ENCODE measurements at places on chromosomes 12 and 14.

GRCh38 chr12:27524494-27524835 lies 459 bp downstream of the PPFIBP1 start:
- no peak for DNase-seq

DNA sequence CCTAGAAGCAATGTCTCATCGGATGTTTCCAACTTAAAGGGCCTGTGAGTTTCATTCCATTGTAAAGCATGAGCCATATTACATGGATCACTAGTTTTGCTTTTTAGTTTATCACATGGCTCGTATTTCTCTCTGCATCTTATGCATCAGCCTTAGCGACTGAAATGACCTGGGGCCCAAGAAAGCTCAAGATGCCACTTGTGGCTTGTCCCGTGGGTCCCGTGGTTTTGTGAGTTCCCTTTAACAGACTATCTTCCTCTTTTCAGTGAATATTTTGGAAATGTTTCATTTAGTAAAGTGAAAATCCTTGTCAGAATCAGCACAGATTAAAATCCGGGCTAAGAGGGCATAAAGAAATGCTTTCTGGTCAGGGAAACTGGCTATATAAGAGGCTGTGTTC lies 86.2 kb upstream of the PPM1H start:
- no peak for DNase-seq

GRCh38 chr14:33602396-33602795 lies 348.5 kb downstream of the EGLN3 start:
- no peak for DNase-seq

GRCh38 chr14:102908766-102909455 lies 13.6 kb upstream of the AMN start:
- DNase-seq, result no peak

DNA sequence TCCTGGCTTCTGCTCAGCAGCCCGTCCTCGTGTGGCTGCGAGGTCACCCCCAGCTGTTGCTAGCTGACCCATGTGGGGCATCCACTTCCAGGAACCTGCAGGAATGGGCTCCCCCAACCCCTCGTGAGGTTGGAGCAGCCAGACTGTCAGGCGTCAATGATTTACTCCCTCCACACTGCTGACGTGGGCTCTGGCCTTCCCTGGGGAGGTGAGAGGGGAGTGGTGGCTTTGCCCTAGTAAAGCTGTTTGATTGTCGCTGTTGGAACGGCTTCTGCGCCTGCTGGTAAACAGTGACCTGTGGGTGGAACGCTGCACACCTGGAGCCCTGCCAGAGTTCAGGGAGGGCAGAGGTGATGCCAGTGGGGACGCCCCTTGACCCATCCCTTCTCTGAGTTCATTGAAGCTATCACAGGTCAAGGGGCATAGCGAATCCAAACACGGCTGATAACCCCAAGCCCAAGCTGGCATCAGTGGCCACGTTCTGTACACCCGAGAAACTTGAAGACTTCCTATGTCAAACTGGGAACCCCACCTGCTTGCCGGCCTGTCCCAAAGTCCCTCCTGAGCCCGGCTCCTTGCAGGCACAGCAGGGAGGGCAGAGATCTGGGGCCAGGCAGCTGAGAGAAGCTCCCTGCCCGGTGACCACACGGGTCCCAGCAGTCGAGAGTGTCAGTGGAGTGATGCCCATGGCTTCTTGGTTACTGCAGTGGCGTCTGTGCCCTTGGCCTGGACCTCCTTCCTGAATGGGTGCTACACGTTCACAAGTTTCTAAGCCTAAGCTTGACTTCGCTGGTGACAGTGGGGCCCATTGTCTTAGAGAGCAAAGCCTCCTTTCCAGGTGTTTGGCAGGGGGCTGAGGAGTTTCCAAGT lies 2.7 kb downstream of the ASPG start:
- DNase-seq, result no peak

- DNase-seq, result no peak
Observed at GRCh38 chr12:2160043-2160442, 107.3 kb downstream of the CACNA1C start.

GRCh38 chr12:41795910-41796309 lies 348.8 kb downstream of the GXYLT1 start:
- DNase-seq, result no peak

- peak; percentile 9 for DNase-seq
Observed at GRCh38 chr12:65823513-65824375, 539 bp upstream of the HMGA2 start.

DNA sequence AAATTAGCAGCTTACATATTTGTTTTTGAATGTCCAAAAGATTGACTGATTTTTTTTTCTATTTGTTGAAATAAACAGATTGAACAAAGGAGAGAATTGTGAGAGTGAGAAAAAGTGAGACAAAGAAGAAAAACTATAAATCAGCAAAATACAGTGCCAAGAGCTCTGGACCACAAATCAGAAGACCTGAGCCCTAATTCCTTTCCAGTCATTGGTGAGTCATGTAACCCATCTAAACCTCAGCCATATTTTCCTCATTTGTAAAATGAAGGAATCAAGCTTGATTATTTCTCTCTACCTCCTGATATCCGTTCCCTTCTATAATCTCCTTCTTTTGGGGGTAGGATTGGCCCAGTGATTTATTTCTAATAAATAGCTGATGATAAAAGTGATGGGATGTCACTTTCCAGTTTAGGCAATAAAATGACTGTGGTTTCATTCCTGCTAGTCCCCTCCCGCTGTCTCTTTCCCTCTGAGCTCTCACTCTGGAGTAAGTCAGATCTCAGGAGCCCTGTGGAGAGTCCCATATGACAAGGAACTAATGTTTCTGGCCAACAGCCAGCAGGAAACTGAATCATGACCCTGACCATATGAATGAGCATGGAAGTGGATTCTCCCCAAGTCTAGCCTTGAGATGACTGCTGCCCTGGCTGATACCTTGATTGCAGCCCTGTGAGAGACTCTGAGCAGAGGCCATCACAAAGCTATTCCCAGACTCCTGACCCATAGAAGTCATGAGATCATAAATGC lies 218.9 kb downstream of the ACSS3 start:
- DNase-seq, result no peak

GRCh38 chr12:6360080-6360571 lies 15.2 kb downstream of the SCNN1A start:
- DNase-seq, result no peak

DNA sequence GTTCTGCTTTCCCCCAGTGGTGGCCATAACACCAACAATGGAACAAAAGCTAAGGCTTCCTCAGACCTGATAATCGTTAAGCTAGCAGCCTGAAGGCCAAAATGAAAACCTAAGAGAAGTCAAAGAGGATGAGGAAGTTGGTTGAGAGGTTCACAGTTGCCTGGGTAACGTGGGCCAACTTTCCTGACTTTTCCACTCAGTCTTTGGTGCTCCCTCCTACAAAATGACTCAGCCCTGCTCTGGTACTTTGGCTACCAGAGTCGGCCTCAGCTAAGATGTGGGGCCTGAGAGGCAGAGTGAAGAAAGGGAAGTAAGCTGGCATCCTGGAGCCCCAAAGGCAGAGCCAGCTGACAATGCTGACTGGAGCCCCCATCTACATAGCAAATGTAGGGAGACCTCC lies 14.9 kb upstream of the FKBP11 start:
- DNase-seq, result no peak

DNA sequence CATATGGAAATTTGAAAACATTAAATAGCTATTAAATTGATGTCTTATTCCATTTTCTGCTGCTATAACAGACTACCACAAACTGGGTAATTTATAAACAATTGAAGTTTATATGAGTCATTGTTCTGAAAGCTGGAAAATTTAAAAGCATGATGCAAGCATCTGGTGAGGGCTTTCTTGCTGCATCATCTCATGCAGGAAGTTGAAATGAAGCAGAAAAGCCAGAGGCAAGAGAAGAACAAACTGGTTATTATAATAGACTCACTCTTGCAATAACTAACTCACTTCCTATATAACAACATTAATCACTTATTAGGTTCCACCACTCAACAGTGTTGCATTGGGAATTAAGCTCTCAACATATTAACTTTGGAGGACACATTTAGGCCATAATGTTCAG lies 1277.4 kb downstream of the LRFN5 start:
- no peak for DNase-seq

DNA sequence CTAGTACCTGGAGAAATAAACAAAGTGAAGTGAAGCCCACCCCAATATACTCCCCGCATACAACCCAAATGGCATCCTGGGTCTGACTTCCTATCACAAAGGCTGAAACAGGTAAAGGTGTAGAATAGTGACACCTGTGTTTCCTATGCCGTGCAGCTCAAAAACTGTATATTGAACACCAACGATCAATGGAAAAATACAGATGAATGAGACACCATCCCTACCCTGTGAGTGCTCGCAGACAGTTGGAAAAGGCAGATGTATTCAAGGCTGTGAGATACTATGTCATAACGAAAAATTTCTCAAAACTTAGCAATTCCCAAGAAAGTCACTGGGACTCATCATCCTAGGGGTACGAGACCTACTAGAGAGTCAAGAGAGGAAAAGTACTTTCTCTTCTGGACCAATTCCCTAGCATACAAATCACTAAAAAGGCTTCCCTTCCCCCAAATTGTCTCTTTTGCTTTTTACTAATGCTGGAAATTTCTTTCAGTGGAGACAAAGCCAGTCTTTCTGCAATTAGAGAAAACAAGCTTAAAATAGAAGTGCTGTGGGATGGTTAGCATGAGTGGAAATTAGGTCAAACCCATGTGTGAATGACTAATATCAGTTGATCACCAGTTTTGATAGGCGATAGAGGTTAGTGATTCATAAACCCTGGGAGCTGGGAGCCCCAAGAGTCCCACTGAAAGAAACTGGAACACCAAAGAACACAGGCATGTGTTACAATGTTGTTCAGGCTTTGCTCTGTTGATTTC lies 249.7 kb downstream of the SPTSSA start:
- no peak for DNase-seq

DNA sequence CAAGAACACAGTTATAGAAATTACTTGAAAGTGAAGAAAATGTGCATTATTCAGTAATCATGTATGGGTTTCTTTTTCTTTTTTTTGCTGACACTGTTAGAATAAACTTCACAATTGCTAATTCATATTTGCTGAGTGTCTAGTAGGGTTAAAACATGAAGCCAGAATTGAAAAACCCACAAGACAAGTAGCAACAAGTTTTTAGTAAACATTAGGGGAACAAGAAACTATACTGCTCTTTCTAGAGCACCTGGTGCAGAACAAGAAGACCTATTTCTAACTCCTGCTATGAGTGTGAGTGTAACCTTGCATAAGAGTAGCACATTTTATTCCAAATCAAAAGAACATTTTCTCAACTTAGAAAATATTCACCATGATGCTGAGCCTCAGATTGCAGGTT lies 83.2 kb downstream of the ITPR2 start:
- no peak for DNase-seq

- DNase-seq, result no peak
Observed at GRCh38 chr12:14113031-14113430, 131.6 kb upstream of the GRIN2B start.

Data from activated naive CD8-positive, alpha-beta T cell treated with anti-CD3 and anti-CD28 coated beads, Interleukin-2, amount 50 U/mL, for 24 hours (primary cell).